ENCODE measurements at places on chromosomes 11 and 22.

- DNase-seq: no peak
Measured at GRCh38 chr11:7098235-7098832, 9.5 kb downstream of the RBMXL2 start.

GRCh38 chr11:890794-891540, 19.6 kb downstream of the CHID1 start:
- no peak for DNase-seq

DNA sequence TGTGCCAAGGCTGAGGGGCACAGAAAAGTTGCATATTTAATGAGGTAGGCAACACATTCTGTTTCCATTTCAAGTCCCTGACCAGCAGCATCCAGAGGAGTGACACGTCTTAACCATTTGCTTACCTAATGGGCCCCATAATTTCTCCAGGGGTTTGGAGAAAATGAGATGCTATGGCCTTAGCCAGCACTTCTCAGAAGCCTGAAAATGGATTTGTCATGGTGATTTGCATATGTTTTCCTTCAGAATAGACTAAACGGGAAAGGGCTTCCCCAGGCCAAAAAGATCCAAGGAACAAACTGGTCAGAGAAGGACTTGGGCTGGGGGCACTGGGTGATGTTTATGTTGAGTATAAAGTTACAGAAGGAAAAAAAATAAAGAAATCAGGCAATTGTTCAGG, 16.7 kb downstream of the CSRP3 start:
- DNase-seq: no peak

- no peak for DNase-seq
Measured at GRCh38 chr22:49305966-49306631, 521.6 kb downstream of the BRD1 start.

- DNase-seq: no peak
Measured at GRCh38 chr22:38276166-38276565, 3.4 kb upstream of the TMEM184B start.

GRCh38 chr11:73386016-73386415, 9.8 kb downstream of the RELT start:
- no peak for DNase-seq

GRCh38 chr11:133895061-133895479, 49.8 kb upstream of the SPATA19 start:
- DNase-seq: no peak

DNA sequence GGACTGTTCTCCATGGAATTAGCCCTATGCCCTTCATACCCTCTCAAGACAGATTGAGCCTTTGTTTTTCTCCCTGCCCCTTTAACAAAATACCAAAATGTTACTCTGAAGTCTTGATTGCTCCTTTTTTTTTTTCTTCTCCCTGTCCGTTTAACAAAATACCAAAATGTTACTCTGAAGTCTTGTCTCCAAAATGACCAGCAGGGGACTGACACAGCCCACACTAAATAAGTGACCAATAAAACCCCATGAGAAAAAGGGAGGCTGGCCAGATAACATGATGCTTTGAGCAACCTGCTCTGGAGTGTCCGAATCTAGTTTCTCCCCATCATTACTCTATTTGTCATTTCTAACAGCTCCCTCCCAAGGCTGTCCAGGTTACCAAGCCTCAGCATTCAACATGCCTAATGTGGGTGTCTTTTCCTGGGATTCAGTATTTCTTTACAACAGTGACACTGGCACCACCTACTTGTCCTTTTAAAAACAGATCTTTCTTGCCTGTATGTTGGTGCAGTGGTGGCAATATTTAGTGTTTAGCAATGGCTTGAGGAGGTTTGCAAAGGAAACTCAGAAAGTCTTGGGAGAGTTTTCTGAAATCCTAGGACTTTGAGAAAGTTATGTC, 42.7 kb upstream of the SLC1A2 start:
- DNase-seq: no peak

GRCh38 chr22:44721213-44721612, 19.2 kb downstream of the PRR5 start:
- DNase-seq: no peak

- DNase-seq: no peak
Measured at GRCh38 chr22:20426259-20426615, 11.4 kb downstream of the SCARF2 start.

DNA sequence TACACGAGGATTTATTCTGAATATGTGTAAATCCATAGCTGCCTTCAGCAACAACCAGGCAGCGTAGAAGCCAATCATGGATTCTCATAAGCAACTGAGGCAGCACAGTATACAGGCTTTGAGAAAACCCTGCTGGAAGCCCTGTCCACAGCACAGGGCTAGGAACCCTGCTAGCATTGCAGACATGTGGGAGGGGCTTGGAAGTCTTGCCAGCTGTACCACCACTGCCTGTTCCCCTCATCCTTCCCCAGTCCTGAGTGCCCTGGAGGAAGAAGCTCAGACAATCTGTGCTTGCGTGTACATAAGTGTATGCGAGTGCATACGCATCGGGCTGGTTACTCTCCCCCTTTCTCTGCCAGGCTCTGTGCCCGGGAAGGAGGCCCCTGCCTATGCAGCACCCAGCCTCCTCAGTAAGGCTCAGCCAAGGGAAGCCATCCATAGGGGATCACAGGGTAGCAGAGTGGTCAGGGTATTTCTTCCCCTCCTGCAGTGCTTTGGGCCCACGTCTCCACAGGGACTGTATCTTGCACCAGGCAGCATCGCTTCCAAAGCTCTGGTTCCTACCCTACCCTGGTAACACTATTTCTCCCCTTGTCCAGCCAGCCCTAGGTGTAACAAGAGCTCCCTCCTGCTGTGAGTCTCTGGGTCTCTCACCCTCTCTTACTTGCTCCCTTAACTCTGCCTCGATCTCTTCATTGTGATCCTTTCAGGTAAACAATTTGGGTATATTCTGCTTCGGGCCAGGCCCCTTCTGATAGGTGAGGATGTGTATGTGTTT, 90.5 kb downstream of the GALNT18 start:
- DNase-seq: no peak

GRCh38 chr11:19512618-19513017, 200.0 kb upstream of the NAV2 start:
- DNase-seq: no peak

GRCh38 chr11:47327025-47327424, 25.5 kb downstream of the MYBPC3 start:
- DNase-seq: no peak

DNA sequence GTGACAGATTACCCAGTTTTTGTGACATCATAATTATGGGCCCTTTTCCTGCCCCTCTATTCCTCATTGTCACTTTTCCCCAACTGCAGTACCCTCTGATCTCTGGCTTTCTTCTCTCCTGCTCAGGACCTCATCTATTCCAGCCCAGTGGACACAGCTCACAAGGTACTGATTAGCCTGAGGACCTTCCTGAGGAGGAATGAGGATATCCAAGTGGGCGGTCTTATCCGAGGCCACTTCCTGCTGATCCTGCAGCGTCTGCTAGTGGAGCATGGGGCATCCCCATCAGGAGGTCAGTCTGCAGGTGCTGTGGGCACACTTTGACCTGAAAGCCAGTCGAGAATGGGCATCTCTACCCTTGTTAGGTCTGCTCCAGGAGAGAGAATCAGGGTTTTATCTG, 24.5 kb upstream of the CCDC134 start:
- no peak for DNase-seq

GRCh38 chr11:108495326-108495725, 2.9 kb downstream of the POGLUT3 start:
- DNase-seq: no peak

DNA sequence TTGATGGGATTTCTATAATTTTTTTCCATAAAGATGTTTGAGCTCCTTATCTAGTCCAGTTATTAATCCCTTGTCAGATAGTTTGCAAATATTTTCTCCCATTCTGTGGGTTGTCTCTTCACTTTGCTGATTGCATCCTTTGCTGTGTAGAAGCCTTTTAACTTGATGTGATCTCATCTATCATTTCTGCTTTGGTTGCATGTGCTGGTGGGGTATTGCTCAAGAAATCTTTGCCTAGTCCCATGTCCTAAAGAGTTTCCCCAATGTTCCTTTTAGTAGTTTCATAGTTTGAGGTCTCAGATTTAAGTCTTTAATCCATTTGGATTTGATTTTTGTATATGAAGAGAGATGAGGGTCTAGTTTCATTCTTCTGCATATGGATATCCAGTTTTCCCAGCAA, 1.7 kb upstream of the IL2RB start:
- DNase-seq: no peak

DNA sequence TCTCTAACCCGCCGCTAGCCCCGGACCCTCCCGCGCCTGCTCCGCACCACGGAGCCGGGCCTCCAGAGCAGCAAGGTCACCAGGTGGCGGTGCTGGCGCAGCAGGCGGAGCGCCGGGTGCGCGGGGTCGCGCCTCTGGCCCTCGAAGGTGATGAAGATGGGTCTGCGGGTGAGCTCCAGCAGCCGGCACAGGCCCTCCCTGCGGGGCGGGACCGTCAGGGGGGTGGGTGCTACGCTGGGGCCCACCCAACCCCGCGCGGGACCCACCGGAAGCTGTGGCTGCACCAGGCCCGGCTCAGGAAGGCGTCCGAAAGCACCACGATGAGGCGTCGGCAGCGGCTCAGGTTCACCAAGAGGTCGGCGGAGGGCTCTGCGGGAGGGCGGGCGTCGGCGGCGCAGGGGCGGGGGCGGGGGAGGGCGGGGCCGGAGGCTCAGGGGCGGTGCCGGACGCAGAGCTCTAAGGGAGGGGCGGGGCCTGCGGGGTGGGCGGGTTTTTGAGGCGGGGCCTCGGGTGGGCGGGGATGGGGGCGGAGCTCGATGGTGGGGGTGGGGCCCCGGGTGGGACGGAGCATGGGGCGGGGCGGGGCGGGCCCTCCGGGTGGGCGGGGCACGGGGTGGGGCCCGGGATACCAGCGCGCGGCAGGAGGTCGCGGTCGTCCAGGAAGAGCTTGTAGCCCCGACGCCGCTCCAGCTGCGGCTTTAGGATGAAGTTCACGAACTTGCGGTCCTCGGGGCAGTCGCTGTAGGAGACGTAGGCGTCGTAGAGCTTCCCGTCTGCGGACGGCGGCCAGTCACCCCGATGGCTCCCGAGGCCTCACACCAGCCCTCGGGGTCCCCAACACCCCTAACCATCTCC, 7.8 kb downstream of the SIGIRR start:
- peak; percentile 28 for DNase-seq

DNA sequence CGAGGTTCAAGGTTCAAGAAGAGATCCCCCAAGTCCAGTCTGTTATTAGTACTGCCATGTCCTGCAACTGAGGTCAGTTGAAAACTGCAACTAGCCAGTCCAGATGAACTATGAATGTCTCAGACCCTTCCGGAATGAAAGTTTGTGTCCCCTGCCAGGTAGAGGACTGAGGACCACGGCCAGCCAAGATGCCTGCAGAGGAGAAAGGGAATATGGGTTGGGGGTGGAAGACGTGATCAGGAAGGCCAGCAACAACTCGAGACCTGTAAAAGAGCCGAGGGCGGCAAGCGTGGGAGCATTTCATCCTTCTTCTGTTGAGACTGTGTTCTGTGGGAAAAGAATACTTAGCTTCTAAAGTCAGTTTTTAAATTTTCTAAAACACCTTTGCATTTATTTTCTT, 572.4 kb upstream of the B3GAT1 start:
- no peak for DNase-seq

DNA sequence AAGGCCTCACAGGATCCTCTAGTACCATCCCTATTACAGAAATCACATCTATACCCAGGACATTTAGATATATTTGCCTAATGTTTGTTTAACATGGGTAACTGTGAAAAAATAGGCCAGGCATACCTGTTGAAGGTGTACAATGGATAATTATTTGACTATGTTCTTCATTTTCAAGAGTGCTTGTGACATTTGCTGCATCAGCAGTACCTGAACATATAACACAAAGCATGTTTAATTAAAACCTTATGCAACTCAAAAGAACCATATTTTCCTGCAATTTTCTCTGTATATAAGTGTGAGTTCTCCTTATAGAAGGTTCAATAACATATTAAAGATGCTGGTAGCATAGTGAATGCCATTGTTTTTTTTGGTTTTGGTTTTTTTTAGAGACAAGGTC, 8.5 kb upstream of the CCDC34 start:
- DNase-seq: no peak

DNA sequence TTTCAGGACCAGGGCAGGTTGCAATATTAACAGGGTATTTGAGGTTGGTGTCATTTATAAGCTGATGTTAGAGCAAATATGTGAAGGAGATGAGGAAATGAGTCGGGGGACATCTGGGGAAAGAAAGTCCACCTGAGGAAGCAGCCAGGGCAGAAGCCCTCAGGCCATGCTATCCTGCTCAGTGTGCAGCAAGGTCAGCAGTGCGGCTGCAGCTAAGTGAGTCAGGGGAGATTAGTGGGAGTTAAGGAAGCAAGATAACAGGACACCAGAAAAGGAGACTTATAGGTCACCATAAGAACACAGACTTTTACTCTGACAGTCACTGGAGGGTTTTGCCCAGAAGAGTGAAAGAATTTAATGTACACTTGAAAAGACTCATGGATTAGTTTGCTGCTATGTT, 468.9 kb downstream of the NTM start:
- DNase-seq: no peak

GRCh38 chr11:78622666-78623065, 48.0 kb upstream of the NARS2 start:
- no peak for DNase-seq

DNA sequence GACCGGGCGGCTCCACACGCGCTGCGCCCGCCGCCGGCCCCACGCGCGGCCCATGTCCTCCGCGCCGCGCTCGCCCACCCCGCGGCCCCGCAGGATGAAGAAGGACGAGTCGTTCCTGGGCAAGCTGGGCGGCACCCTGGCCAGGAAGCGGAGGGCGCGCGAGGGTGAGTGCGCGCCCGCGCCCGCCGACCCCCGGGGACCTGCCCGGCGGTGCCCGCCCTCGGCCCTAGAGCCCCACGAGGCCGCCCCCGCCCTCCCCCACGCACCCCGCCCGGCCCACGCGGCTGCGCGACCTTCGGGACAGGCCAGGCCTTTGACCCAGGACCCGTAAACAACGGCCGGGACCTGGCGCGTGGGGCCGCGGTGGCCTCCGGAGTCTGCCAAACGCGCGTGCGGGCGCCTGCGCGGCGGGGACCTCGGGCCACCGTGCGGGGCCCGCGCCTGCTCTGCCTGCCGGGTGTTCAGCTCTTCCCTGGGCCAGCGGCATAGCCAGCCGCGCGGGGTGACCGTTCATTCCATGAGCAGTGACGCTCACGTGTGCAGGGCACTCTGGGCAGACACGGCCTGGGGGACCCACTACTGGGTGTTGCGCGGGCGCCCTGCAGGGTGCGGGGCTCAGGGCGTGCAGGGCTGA, at the start of gene PARVB:
Gene PARVB (plus strand): TSS at position 15 of the 634 bp plus-strand sequence. CDS start 38 bp downstream, at position 53.
- peak; percentile 16 for DNase-seq

DNA sequence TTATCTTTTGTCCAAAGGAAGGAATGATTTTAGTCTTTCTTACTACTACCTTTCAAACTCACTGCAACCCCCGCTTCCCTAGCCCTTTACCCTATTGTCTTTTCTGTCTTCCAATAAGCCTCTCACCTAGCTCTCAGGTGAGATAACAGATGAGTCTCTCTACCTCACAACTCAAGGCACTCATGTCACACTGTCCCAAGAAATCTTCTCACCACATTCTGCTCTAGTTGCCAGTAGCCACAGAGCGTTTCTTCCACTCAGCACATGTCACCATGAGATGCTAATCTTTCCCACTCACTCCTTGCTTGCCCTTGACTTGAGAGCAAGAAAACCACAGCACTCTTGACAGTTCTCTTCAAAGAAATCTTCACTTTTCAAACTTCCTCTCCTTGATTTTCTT, 32.7 kb upstream of the TMEM41B start:
- no peak for DNase-seq
